Activated T-cell treated with anti-CD3 and anti-CD28 coated beads for 48 hours (primary cell): ENCODE measurements at places on chromosomes 3 and 15.

DNA sequence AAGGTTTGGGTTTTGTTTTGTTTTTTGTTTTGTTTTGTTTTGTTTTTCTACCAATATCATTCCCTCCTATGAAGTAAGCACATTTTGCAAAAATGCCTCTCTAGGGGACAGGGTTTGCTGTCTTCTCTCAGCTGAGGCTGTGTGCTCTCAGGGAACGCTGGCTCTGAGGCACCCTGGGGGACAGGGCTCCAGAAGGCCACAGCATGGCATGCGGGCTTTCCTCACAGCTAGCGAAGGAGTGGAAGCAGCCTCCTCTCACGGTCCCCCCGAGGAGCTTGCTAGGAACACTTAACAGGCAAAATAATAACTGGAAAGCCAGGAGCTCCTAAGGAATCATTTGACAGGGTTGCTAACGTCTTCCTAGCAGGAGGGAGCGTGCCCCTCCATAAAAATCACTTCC, 227.7 kb upstream of the ST8SIA2 start:
- no peak for DNase-seq

DNA sequence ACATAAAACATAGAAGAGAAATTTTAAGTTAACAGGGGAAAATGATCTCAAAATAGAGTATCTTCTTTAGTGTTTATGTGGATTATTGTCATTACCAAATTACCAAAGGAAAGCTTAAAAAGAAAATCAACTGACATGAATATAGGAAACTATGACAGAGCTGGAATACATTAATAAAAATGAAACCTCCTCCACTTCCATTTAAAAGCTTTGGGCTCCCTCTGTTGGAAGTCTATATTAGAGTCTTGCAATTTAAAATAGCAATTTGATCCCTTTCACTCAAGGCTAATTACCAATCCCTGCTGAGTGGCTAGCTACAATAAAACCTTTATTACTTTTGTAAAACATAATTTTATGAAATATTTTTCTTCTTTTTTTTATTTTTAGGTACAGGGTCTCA, 61.4 kb upstream of the IMPG2 start:
- DNase-seq: no peak

GRCh38 chr15:93482731-93483130, 393.7 kb upstream of the RGMA start:
- no peak for DNase-seq

GRCh38 chr3:123807820-123808219, 76.3 kb downstream of the MYLK start:
- DNase-seq: no peak

- DNase-seq: no peak
Observed at GRCh38 chr15:52094811-52095584, 17.6 kb downstream of the BCL2L10 start.

DNA sequence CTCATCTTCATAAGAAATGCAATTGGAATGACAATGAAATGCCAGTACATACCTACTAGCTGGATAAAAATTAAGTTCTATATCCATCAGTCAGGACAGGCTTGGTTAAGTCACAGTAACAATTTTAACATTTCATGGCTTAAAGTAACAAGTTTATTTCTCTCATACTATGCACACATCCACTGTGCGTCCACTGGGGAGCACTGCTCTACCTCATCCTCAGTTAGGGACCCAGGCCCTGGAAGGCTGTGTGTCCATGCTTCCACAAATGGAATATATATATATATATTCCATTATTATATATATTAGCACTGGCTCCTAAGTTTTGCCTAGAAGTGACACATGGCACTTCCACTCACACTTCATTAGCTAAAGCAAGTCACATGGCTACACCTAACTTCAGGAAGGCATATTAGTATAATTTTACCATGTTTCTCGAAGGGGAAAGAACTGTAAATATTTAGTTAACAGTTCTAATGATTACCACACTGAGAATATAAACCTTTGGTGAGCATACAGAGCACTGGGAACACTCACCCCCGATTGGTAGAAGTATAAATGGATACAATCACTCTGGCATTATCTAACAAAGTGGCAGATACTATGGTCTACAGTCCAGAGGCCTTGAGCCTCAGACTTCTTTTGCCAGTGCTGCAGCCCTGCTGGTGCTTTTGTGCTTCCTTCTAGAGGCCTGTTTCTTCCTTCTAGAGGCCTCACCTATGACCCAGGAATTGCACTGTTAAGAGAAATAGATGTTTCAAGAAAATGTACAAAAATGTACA, 28.6 kb downstream of the AP3S2 start:
- DNase-seq: no peak

- no peak for DNase-seq
Observed at GRCh38 chr3:168077091-168077490, 18.6 kb downstream of the GOLIM4 start.

GRCh38 chr15:29090617-29091466, 178.8 kb downstream of the NSMCE3 start:
- DNase-seq: peak; percentile 45

DNA sequence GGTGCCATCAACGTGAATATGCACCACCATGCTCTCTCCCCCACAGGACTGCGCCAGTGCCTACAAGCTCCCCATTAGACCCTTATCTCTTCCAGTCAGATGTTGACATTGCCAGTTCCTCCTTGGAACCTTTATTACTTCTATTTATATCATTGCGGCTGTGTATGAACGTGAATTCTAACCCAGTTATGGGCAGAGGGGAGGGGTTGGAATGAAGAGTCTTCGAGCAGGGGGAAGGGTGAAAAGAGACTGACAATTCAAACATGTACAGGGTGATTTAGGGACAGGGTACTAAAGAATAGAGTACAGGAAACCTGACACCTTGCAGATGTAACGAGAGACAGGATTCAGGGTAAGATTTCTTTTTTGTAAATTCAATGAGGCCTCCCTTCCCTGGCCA, 41.8 kb upstream of the ST6GAL1 start:
- no peak for DNase-seq

DNA sequence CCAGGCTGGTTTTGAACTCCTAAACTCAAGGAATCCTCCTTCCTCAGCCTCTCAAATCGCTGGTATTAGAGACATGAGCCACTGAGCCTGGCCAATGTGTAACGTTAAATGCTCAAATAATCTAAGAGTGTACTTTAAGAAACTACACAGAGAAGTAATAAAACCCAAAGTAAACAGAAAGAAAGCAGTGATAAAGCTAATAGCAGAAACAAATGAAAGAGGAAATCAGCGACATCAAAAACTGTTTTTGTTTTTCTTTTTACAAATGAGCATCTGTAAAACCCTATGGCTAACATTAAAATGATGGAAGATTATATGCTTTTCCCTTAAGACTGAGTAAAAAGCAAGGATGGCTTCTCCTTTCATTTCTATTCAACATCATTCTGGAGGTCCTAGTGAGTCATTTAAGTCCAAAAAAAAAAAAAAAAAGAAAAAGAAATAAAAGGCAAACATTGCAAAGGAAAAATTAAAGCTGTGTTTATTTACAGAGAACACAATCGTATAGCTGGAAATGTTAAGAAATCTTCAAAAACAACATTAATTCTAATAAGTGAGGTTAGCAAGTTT, 36.8 kb upstream of the FNDC3B start:
- no peak for DNase-seq

DNA sequence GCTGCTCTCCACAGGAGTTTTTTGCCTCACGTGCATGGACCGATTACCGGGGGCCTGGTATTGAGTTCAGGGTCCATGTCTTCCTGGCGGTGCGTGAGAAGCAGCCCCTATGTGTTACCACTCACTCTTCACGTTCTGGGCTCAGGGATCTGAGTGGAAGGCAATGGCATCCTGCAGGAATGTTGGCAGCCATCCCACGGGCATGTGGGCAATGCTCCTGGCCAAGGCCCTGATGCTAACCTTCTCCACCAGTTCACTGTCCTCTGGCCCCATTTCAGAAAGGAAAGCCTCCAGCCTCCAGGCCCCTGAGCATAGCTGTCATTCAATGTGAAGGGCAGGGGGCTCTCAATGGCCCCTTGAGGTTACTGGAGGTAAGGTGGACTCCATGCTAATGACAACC, 43.0 kb upstream of the KY start:
- DNase-seq: no peak

DNA sequence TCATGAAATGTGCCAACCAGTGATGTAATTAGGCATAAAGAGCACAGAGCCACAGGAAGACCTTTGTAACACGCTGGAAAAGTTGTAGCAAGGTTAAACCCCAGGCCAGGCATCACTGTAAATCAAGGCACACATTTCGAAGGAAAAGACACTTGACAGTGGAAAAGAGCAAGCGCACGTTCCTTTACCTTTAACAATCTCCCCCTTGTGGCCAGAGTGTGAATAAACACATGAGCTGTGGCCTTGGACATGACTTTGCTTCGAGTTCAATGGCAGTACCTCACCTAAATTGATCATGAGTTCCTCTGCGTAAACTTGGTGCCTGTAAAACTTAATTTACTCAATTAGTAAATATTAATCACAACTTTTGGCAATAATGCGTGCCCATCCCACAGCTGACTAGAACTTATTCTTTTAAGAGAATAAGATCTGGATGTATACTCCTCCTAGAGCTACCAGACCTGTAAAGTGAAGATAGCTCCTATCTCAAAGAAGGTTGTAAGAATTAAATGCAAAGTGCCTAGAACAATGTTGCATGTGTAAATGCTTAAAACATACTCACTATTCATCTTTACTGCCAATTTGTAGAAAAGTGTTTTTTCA, 757.0 kb upstream of the NECTIN3 start:
- DNase-seq: peak; percentile 10

DNA sequence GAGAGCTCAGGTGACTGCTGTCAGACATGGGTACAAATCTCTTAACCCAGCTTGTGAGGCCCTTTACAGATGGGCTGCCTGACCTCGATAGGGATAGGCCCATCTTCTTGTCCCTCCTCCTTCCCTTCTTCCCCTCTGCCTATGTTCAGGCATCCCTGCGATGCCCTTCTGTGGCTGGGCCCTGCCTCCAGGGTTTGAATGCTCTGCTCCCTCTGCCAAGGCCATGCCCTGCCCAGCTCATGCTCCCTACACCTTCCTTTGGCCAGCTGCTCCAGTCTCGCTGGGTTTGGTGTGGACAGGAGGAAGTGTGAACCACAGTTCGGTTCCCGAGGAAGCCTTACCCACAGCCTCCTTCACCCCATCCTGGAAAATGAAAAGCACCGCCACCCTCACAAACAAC, 4.3 kb downstream of the FYCO1 start:
- no peak for DNase-seq

DNA sequence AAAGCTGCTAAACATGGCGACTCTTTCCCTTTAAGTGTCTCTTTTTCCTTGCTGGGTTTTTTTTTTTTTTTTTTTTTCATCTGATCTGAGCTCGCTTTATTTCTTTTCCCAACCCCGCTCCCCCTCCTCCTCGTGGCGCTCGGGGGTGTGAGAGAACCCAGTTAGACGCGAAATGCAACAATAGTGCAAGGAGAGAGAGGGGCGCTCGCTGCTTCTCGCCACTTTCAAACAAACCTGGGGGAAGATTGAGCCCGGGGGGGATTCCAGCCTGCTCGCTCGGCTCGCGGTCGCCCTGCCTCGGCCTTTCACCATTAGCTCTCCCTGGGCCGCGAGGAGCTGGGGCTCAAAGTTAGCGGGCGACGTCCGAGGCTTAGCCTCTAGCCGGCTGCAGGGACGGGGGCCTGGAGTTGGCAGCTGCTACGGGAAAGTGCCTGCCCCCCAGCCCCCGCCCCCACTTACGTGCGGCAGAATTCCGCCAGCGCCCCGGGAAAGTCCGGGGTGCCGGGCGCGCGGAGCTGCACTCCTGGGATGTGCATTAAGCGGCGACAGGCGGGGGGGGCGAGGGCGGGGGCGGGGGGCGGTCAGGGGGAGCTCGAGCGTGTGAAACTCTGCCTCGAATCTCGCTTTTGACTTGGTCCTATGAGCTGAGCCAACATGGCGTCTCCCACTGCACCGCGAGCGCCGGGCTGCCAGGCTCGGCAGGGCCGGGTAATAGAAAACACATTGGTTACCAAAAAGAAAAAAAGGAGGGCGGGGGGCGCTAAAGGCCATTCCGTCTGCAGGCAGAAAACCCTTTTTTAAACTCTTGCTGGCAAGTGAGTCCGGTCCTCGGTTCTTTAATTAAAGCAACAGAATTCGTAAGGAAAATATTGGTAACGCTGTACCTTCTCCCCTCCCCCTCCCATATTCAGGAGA, 10.4 kb downstream of the NR2F2 start:
- DNase-seq: no peak

- DNase-seq: no peak
Observed at GRCh38 chr3:61601831-61602230, 40.5 kb downstream of the PTPRG start.

GRCh38 chr3:104873331-104873730, 493.4 kb upstream of the ALCAM start:
- no peak for DNase-seq

DNA sequence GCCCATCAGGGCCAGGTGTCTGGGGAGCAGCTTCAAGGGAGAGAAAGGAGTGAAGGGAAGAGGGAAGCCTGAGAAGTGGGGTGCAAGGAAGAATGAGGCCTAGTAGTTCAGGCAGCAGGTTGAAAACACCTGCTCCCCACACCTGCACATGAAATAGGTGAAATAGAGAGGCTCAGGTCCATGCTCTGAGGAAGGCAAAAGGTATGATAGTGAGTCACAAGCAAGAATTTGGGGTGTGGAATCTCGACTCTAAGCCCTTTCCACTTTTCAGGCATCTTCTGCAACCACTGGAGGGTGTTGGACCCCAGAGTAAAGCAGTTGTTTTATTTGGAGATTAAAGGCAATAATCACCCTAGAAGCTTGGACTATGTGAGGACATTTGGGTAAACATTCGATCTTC, 157.5 kb downstream of the CTNNB1 start:
- no peak for DNase-seq

DNA sequence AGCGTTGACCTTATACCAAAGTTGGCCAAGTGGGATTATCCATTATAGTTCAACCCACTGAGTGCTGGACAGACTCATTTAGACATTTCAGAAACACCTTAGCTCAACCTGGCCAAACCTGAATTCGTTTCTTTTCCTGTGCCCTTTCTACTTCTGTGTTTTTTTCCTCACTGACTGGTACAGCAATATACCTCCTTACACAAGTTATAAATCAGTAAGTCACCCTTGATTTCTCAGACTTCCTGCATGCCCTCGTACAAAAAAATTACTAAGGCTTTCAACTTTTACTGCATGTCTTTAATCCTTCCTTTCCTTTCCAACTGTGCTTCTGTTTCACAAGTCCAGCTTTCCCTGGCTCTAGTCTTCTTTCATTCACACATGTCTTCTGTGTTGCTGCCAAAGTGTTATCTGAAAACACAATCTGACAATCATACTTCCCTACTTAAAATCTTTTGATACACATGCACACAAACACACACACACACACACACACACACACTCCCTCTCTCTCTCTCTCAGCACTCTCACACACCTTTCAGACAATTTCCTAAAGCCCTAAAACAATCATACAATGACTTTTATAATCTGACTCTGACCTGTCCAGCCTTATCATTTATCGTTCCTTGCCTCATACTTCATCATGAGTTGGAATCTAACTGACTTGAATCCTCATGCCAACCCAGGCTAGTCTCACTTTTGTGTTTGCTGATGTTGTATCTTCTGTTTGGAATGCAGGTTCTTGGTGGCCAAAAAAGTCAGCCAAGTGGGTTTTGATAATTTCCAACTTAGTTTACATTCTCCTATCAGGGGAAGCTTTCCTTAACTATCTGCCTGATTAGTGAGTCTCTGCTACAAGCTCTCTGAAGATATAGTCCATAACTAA, 436.4 kb downstream of the NAALADL2 start:
- DNase-seq: no peak

GRCh38 chr15:69973102-69973714, 124.5 kb downstream of the TLE3 start:
- peak; percentile 10 for DNase-seq

- no peak for DNase-seq
Observed at GRCh38 chr15:52653431-52653964, 25.7 kb downstream of the ATOSA start.
